ENCODE measurements at places on chromosomes 13 and 19. TPM values are rescaled to one million over a fixed set of nuclear protein-coding genes. Genes with fewer than 3 reads are reported as not detected.

Gene CASP14
- not detected for total RNA-seq

- peaks cover 35% of the 10 kb centered on the region for H3K4me1 ChIP-seq
- peaks cover 24% of the 10 kb centered on the region for H3K36me3 ChIP-seq
- H3K27me3 ChIP-seq, result no peaks in the 10 kb centered on the region
- peak; percentile 63 for DNase-seq
These were observed 482 bp downstream of the ARHGAP45 start for GRCh38 chr19:1067341-1067957.

GRCh38 chr19:32688311-32688710 lies 3.3 kb upstream of the NUDT19 start:
- no peaks in the 10 kb centered on the region for H3K27me3 ChIP-seq
- no peak overlapping the region for H3K4me3 ChIP-seq
- DNase-seq, result no peak

Gene ZNF574
- 14.7 TPM for total RNA-seq

GRCh38 chr13:111249637-111250360 lies 70.6 kb upstream of the TEX29 start:
- peak; percentile 23 for DNase-seq
- H3K4me1 ChIP-seq, result peaks cover 3% of the 10 kb centered on the region
- no peak overlapping the region for H3K27ac ChIP-seq
- no peak overlapping the region for H3K4me3 ChIP-seq
- peaks cover 64% of the 10 kb centered on the region for H3K36me3 ChIP-seq
- H3K27me3 ChIP-seq, result no peaks in the 10 kb centered on the region

Gene ZNF560
- not detected for total RNA-seq

DNA sequence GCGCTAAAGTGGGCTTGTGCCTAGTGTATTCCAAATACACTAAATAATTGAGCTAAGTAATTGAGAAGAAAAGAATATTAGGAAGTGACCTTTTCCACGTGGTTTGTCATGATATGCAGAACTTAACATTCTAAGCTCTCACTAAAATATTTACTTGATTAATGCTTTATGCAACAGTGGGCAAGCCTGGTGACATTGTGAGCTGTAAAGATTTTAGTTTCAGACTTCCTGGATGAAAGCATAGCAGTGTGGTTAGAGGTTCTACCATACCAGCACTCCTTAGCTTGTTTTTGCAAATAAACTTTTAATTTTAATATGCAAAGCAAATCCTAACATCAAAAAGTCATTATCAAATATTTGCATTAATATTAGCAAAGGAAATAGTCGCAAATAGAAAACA lies 1065.1 kb upstream of the SPRY2 start:
- H3K27ac ChIP-seq, result no peak overlapping the region
- no peaks in the 10 kb centered on the region for H3K36me3 ChIP-seq
- no peaks in the 10 kb centered on the region for H3K27me3 ChIP-seq
- H3K4me3 ChIP-seq, result no peak overlapping the region
- no peak for DNase-seq

Gene LGALS7B
- not detected for total RNA-seq

DNA sequence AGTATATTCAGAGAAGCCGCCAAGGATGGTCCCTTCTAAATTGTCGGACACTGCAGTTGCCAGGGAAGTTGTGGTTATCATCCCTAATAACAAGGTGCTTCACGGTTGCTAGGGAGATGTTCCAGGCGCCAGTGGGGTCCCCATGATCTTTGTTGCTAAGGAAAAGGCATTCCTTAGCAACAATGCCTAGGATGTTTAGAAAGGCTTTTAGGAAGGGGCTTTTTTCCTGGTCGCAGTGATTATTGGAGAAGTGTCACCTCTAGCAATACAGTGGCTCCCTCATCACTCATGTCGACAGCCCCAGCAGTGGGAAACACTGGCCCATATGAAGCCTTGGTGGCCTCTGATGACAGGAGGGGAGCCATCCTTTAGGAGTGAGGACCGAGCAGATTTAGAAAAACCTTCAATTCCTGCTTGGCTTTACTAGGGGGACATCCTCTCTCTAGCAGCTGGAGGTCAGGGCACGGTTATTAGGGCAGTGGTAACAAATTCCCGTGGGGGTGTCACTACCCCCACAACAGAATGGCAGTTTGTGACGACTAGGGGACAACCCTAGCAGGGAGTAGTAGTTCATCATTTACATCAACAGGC lies 6.4 kb upstream of the TMC4 start:
- no peaks in the 10 kb centered on the region for H3K27me3 ChIP-seq
- no peak overlapping the region for H3K27ac ChIP-seq
- no peak for DNase-seq
- H3K4me3 ChIP-seq, result no peak overlapping the region

DNA sequence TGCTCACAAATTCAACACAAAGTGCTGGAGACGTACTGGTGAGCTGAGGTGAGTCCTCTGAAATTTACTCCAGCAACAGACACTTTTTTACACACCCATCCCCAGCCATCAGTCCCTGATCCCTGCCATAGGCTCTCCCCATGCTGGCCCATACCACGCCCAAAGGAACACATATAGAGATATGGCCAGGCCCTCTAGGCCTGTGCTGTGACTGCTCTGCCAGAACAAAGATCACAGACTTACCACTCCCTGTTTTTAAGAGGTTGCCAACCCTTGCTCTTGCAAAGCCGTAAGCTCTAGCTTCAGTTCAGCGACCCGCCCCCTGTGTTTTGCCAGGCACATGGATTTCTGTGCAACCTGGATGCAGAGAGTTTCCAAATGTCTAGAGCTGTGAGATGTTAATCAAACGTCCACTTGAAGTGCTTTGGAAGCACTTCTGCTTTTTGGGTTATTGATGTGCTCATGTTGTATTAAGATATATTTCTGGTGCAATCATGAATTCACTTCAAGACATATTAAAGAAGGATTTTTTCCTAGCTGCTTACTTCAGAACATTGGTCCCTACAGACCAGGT lies 59.7 kb downstream of the DLEU7 start:
- H3K36me3 ChIP-seq, result no peaks in the 10 kb centered on the region
- DNase-seq, result no peak
- H3K27ac ChIP-seq, result no peak overlapping the region

Gene ZNF91
- 35.7 TPM for total RNA-seq

Gene FRY
- 1.5 TPM for total RNA-seq

DNA sequence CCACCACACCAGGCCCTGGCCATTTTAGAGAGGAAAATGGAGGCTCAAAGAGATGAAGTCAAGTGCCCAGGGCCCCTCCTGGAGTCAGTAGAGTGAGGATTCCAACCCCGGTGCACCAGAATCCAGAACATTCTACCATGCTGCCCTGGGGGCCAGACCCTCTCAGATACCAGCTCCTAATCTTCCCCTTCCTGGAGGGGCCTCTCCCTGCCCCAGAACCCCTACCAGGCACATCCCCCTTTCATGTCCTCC lies 11.1 kb downstream of the CAPN12 start:
- H3K27ac ChIP-seq, result peak overlapping the region; percentile 89
- H3K36me3 ChIP-seq, result peaks cover 19% of the 10 kb centered on the region
- DNase-seq, result no peak
- H3K27me3 ChIP-seq, result peaks cover 4% of the 10 kb centered on the region
- H3K4me1 ChIP-seq, result peaks cover 42% of the 10 kb centered on the region

GRCh38 chr13:32878163-32878562 lies 138.1 kb upstream of the KL start:
- peaks cover 25% of the 10 kb centered on the region for H3K27me3 ChIP-seq
- DNase-seq, result no peak
- no peak overlapping the region for H3K27ac ChIP-seq
- H3K4me3 ChIP-seq, result no peak overlapping the region
- H3K36me3 ChIP-seq, result peaks cover 2% of the 10 kb centered on the region
- H3K4me1 ChIP-seq, result peaks cover 7% of the 10 kb centered on the region

- H3K27ac ChIP-seq, result no peak overlapping the region
- no peaks in the 10 kb centered on the region for H3K36me3 ChIP-seq
- no peak for DNase-seq
- no peak overlapping the region for H3K4me3 ChIP-seq
These were observed 56.2 kb downstream of the TRPM4 start for GRCh38 chr19:49213791-49214190.

GRCh38 chr19:57269515-57270250 lies 10.6 kb upstream of the ZNF460 start:
- H3K4me1 ChIP-seq, result peaks cover 1% of the 10 kb centered on the region
- DNase-seq, result no peak

Gene TRAPPC6A
- total RNA-seq, result 50.6 TPM

Gene ZNF730
- 0.50 TPM for total RNA-seq

Gene CCDC169
- 0.45 TPM for total RNA-seq

- H3K4me3 ChIP-seq, result no peak overlapping the region
These were observed 14.1 kb downstream of the PRR36 start for GRCh38 chr19:7859831-7860713.

Gene SGCG
- not detected for total RNA-seq

DNA sequence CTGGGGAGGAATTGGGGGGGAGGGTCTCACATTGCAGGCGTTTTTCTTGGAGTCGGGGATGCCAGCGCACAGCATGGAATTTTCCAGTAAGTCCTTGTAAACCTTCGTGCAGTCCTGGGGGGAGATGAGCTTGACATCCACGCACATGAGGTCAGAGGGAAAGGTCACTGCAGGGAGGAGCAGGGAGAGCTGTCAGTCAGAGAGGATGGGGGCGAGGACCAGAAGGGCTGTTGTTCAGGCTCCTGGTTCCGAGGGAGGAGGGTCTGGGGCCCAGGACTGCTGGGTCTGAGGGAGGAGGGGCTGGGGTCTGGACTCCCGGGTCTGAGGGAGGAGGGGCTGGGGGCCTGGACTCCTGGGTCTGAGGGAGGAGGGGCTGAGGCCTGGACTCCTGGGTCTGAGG lies 4.0 kb downstream of the KLK7 start:
- H3K4me3 ChIP-seq, result no peak overlapping the region
- no peaks in the 10 kb centered on the region for H3K4me1 ChIP-seq
- H3K36me3 ChIP-seq, result no peaks in the 10 kb centered on the region
- no peak for DNase-seq
- peaks cover 10% of the 10 kb centered on the region for H3K27me3 ChIP-seq

GRCh38 chr13:40537146-40537895 lies 129.1 kb downstream of the FOXO1 start:
- no peaks in the 10 kb centered on the region for H3K27me3 ChIP-seq
- H3K27ac ChIP-seq, result no peak overlapping the region
- H3K4me3 ChIP-seq, result no peak overlapping the region
- no peaks in the 10 kb centered on the region for H3K36me3 ChIP-seq

- DNase-seq, result no peak
- no peaks in the 10 kb centered on the region for H3K27me3 ChIP-seq
- peaks cover 2% of the 10 kb centered on the region for H3K4me1 ChIP-seq
- H3K36me3 ChIP-seq, result no peaks in the 10 kb centered on the region
- H3K27ac ChIP-seq, result no peak overlapping the region
These were observed 6.0 kb upstream of the KXD1 start for GRCh38 chr19:18551631-18552030.

GRCh38 chr13:90867336-90867683 lies 480.2 kb upstream of the MIR17HG start:
- no peak overlapping the region for H3K27ac ChIP-seq
- no peaks in the 10 kb centered on the region for H3K36me3 ChIP-seq
- H3K4me1 ChIP-seq, result peaks cover 2% of the 10 kb centered on the region
- H3K27me3 ChIP-seq, result no peaks in the 10 kb centered on the region

GRCh38 chr13:41462427-41462826 lies 5.1 kb downstream of the RGCC start:
- DNase-seq, result no peak
- peak overlapping the region; percentile 89 for H3K27ac ChIP-seq
- no peaks in the 10 kb centered on the region for H3K27me3 ChIP-seq
- peaks cover 46% of the 10 kb centered on the region for H3K36me3 ChIP-seq

Gene CCL25
- total RNA-seq, result not detected

DNA sequence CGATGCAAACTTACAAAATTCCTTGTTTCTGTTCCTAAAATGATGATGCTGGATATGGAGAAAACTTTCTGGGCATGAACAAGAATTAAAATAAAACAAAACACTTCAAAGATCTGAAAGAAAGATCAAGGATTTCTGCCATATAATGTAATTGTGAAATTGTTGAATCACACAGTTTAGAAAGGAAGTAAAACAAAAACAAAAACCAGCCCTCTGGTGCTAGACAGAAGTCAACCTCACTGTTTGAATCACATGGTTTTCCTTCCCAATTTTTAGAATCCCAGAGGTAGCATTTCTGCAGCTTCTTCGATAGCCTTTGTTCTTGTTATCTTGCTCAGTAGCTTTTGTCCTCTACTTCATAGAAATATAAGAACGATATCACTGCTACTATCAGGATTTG lies 118.2 kb upstream of the ARGLU1 start:
- no peaks in the 10 kb centered on the region for H3K36me3 ChIP-seq
- no peak overlapping the region for H3K4me3 ChIP-seq
- no peak overlapping the region for H3K27ac ChIP-seq

Gene B3GNT3
- not detected for total RNA-seq

Gene WDR87
- total RNA-seq, result not detected

DNA sequence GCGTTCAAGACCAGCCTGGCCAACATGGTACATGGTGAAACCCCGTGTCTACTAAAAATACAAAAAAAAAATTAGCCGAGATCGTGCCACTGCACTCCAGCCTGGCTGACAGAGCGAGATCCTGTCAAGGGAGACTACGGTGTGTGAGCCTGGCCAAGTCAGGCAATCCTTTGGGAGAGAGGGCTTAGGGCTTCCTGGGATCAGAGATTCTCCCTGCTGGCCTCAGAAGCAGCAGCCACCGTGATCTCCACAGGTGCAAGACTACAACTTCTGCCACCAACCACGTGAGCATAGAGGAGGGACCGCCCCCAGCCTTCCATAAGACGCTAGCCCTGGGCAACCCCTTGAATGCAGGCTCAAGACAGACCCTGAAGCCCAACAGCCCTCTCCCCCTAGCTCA lies 7.6 kb downstream of the MFSD12 start:
- no peak for DNase-seq
- H3K4me1 ChIP-seq, result peaks cover 20% of the 10 kb centered on the region
- H3K4me3 ChIP-seq, result no peak overlapping the region
- peak overlapping the region; percentile 2 for H3K27ac ChIP-seq

DNA sequence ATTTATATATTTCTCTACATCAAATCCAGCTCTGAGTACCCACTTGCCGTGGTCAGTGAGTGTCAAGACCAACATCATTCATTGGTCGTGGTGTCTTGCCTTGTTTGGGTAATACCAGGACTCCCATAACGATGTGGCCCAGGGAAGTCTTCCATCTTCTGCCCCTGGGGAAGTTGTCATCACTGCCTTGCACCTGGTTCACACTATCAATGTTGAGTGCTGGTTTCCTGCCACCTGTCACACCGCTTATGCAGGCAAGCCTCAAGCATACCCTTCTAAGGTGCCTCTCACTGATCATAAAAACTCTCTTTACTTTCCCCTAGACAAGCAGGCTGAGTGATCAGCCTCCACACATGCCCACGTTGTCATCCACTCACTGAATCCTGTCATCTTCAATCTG lies 382.4 kb downstream of the KCTD12 start:
- no peak overlapping the region for H3K4me3 ChIP-seq
- no peaks in the 10 kb centered on the region for H3K27me3 ChIP-seq
- no peak for DNase-seq
- no peaks in the 10 kb centered on the region for H3K36me3 ChIP-seq

DNA sequence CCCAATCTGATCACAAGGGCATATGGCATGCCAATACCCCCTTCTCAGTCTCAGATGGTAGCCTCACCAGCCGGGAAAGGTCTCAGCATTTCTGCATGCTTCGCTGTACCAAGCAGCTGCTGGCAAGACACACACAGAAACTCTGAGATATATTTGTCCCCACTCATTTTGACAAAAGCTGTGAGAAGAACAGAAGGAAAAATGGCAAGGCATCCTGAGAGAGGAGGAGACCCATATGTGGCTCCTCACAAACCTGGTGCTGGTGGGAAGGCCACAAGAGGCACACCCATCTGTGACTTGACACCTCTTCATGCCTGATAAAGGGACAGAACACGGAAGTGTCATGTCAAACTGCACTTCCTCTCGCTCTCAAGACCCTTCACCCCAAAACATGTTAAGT lies 36.7 kb upstream of the DOCK9 start:
- H3K4me1 ChIP-seq, result peaks cover 16% of the 10 kb centered on the region
- no peaks in the 10 kb centered on the region for H3K27me3 ChIP-seq
- no peak for DNase-seq
- H3K36me3 ChIP-seq, result peaks cover 5% of the 10 kb centered on the region

Gene KLK11
- total RNA-seq, result not detected

Gene ZNF66
- total RNA-seq, result 8.8 TPM

Data from activated CD8-positive, alpha-beta memory T cell treated with anti-CD3 and anti-CD28 coated beads, Interleukin-2, amount 10 ng/mL, durations not matched to agents 7 days and 5 days (primary cell).